ENCODE measurements at places on chromosomes 4 and X.

- DNase-seq: no peak
These were observed 97.0 kb upstream of the PJA1 start for GRCh38 chrX:69262036-69262936.

GRCh38 chr4:134560728-134561127 is 359.1 kb upstream of the PABPC4L start:
- DNase-seq: no peak

GRCh38 chr4:174284487-174284886 is 776 bp downstream of the CEP44 start:
- no peak for DNase-seq

DNA sequence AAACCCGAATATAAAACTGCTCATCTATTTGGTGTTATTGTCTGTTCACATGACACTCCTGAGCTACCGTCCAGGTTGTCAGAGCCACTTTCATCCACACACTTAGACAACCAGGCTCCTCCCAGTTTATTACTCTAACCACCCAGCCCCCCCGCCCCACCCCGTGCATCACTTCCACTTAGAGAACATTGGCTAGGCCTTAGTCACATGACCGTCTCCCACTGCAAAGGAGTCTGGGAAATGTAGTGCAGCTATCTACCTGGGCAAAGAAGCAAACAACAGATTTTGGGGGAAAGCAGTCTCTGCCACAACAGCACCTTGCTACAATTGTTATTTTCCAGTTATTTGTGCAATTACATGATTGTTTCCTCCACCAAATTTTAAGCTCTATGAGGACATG is 57.6 kb upstream of the RBPJ start:
- peak; percentile 46 for DNase-seq

DNA sequence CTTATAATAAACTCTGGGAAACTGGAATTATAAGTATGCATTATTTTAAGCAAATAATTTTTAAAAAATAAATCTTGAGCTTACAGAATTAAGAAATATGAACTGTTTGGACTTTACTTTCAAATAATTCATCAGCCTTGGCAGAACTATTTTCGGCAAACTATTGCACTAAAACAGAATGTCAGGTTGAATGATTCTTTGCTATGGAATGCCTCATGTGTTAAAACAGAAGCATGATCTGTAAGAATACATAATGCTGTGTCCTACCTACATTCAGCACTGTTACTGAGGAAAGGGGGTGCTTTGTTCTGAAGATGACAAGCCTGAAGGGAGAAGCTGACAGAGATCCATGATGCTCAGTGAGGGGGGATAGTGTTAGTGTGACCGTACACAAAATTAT is 55.6 kb upstream of the EXOC1L start:
- no peak for DNase-seq

GRCh38 chr4:59553063-59553720 is 1646.9 kb upstream of the ADGRL3 start:
- no peak for DNase-seq

GRCh38 chrX:50978920-50979682 is 68.6 kb downstream of the BMP15 start:
- DNase-seq: no peak

- no peak for DNase-seq
These were observed 502.7 kb downstream of the PACRGL start for GRCh38 chr4:21202959-21203358.

DNA sequence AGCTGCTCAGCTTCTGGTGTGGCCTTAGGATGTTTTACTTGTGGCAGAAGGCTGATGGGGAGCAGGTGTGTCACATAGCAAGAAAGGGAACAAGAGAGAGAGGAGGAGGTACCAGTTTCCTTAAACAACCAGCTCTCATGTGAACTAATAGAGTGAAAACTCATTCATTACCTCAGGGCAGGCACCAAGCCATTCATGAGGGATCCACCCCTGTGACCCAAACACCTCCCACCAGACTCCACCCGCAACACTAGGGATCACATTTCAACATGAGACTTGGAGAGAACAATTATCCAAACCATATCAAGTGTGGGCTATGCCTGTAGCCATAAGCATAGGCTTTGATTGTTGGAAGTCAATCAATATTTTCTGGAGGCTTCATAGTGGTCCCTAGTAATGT is 56.0 kb downstream of the GSX2 start:
- DNase-seq: no peak

- DNase-seq: no peak
These were observed 1.5 kb downstream of the SASH3 start for GRCh38 chrX:129781134-129781672.

GRCh38 chr4:147516133-147516532 is 35.2 kb downstream of the EDNRA start:
- DNase-seq: no peak

- DNase-seq: no peak
These were observed 67.8 kb upstream of the ATP6AP2 start for GRCh38 chrX:40513012-40513411.

DNA sequence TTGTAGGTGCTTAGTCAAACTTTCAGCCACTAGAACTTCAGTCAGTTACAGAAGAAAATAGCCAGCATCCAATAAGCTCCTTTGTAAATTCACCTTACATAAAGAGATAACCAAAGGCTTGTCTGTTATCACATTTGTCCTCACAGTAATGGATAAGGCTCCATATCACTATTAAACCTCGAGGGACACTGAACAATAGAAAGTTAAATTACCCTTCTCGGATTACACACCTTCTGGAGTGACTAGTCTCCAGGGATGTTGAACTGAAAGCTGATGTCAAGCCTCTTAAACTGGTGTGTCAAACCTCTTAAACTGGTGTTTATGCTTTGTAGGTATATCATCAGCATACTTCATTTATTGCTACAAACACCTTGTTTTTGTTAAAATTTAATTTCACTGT is 639.0 kb downstream of the CENPC start:
- DNase-seq: peak; percentile 63

- no peak for DNase-seq
These were observed 24.0 kb downstream of the PIGG start for GRCh38 chr4:522911-523443.

DNA sequence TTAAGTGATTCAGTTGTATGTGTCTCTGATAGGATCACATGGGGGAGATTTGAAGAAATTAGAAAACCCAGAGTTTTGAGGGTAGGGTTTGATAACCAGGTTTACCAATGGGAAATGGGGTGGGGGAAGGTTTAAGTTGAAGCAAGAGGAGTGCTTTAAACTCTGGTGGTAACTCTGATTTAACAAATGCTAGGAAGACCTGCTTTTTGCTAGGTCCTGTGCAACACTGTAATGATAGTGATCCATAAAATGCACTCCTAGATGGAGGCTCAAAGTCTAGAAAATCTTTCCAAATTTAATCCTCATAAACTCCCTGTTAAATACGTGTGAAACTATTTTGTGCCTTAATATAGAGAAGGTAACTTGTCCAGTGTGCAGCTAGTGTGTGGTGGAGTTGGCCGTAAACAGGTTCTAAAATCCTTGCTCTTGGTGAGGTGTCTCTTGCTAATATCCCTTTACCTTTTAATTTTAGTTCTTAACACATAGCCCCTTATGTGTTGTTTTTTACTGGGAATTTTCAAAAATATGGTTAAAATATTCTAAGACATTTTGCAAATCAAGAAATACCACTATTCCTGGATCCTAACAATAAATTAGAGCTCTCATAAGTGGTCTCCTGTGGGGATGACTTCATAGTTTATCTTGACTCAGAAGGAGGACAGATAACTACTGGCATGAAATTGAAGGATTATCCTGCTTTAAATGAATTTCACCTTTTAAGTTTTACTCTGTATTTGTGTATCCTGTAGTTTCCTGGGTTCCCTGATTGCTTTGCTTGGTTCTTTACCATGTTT is 4.1 kb downstream of the RPL34 start:
- DNase-seq: no peak

DNA sequence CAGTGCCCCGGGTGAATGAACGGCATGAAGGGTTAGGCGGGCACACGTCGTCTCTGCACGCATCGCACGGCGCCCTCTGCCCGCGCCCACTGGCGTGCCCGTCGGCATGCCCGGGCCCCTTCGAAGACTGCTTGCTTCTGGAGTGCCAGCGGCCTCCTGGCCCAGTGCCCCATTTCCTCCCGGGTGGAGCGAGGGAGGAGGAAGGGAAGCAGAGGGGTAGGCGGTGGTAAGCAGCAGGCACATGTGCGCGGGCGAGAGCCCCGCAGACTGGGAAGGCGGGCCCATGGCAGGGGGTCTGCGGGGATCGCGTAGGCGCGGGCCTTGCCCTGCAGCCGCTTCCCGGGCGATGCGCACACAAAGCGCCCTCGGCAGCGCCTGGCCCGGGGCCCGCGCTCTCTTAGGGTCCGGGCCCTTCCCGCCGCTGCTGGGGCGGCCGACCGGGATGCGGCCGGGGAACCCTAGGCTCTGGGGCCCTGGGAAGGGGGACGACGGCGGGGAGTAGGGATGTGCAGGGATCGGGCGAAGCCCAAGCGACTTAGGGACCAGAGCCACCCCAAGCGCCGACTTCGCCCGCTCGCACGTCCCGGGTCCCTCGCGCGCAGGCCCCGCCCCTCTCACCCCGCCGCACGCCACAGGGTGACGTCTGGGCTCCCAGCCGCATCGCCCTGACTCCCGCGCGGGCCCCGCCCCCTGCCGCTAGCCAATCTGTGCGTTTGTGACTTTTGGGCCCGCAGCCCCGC is 866 bp upstream of the EMD start:
- no peak for DNase-seq

DNA sequence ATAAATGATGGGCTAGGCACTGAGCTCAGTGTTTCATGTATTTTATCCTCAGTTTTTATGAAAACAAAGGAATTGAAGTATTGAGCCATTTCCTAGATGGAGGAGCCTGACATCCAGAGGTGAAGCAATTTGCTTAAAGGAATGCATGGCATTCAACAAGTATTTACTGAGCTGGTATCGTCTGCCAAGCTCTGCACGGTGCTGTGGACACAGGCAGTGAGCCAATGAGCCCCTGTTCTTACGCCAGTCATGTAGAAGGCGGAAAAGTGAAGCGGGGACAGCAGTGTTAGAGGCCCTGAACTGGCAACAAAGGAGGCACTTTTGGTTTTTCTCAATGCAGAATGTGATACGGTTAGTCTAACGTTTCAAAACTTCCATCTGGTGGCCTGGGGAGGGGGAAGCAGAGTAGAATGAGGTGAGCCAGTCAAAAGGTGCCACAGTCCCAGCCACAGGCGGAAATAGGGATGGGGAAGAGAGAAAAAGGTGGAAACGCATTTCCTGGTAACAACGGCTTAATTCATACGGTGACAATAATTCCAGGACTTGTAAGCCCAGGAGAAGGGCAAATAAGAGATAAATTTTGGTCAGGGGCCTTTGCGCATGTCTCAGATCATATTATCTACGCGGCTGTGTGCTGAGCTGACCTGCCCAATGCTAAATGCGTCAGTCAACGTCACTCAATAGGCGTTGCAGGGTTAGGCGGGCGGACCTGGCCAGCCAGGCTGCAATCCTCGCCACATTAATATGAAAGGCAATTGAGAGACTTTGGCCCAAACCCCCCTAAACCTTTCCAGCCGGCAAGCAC is 133.9 kb downstream of the AFAP1 start:
- no peak for DNase-seq

- DNase-seq: no peak
These were observed 36.3 kb downstream of the IL21 start for GRCh38 chr4:122584519-122584918.

DNA sequence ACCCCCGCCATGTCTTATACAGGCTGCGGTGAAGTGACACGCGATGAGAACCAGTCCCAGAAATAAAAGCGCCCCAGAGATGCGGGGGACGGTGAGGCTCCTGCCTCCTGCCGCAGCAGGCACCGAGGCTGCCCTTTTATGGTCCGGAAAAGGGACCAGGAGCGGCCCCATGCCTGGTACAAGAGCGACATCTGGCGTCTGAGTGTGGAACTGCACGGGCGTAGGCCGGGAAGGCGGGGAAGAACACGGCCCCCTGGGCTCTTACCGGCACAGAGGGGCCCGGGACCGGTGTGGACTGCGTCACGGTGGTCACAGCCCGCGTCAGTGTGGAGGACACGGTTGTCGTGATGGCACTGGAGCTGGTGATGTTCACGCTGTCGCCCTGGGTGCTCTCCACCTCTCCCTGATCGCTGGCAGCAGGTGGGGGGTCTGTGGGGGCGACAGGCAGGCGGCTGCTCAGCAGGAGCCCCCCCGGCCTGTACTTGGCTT is 8.9 kb upstream of the RENBP start:
- peak; percentile 52 for DNase-seq

- no peak for DNase-seq
These were observed 58.1 kb downstream of the SLC30A9 start for GRCh38 chr4:42048394-42048793.

- no peak for DNase-seq
These were observed 29.6 kb downstream of the TRIM2 start for GRCh38 chr4:153233761-153234371.

DNA sequence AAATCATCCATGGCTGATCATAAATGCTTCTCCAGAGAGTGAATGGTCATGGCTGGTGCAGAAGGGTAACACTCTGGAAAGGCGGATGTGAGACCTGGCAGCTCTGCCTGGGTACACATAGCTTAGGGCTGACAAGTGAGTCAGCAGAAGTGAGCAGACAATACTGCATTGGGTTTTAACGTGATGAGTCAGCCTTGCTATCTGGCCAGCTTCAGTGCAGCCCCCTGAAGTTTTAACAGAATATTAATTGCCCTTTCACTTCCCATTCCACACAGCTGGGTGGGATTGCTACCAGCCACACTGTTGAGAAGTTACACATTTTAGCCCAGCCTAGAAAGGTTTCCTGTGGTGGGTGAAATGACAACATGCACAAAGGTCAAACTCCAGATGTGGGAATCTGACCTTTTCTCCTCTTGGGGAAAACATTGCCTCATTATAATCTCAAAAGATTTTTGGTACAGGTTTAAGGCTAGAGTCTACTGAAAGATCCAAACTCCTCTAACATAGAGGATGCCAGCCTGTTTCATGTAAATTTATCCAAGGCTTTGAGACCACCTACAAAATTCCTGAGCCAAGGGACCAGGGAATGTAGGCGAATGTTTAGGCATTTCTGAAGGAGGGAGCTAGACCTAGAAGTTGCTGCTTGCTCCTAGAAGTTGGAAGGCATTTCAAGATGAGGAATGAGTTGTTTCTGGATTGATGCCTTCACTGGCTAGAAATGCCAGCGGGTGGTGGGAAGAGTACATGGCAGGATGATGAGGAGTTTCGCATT is 230.3 kb upstream of the PGRMC2 start:
- DNase-seq: no peak

- no peak for DNase-seq
These were observed 34.3 kb downstream of the ATP10D start for GRCh38 chr4:47519239-47519883.

DNA sequence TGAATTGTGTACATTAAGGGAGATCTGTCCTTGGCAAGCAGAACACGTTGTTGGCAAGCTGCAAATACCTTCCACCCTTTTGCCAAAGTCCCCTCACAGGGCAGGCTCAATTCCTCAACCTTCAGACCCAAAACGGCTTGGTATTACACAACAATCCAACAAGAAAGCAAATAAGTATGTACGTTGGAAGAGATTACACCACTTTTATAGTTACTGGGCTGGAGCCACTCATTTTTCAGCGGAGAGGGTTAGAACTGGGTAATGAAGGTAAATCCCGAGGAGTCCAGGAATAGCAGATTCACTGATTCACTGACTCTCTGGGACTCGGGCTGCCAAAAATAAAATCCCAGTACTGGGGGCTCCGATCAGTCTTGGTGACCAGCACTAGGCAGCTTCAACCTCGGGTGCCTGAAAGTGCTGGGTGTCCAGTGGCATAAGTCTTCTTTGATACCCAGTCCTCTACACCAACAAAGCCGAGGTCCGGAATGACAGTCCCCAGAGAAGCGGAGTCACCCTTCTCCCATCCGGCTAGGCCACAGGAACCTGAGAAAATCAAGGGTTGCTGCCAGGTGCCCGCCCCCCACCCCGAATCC is 587 bp downstream of the TIMM8A start:
- DNase-seq: no peak

Data from NCI-H1930 (cell line).